ENCODE measurements at places on chromosomes 13 and 19.

DNA sequence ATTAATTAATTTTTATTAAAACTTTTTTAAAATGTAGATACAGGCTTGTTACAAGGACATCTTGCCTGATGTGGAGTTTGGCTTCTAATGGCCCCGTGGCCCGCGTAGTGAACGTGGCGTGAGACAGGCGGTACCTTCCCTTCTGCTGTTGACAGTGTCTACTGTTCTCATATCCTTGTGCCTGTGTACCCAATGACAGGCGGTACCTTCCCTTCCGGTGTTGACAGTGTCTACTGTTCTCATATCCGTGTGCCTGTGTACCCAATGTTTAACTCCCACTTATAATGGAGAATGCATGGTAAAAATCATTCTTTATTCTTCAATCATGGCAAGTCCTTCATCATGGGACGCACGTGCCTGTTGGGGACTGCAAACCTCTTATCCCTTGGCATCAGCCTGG is 79.1 kb upstream of the ZNF835 start:
- DNase-seq: no peak

DNA sequence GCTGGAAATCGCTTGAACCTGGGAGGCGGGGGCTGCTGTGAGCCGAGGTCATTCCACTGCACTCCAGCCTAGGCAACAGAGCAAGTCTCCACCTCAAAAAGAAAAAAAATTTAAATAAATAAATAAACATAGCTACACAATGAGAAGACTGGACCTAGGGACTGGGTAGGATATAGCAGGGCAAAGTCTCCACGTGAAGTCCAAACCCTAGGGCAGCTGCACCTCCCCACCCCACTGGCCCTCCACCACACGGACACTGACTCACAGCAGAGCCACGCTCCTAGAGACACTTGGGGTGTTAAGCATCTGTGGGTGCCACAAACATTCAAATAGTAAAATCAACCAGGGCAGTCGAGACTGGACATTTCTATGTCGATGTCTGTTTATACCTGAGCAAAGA is 7.1 kb downstream of the LATS2 start:
- DNase-seq: no peak

- no peak for DNase-seq
Observed at GRCh38 chr13:99677116-99677951, 176.1 kb downstream of the TM9SF2 start.

- DNase-seq: no peak
Observed at GRCh38 chr19:49403404-49404187, 15.5 kb downstream of the KASH5 start.

DNA sequence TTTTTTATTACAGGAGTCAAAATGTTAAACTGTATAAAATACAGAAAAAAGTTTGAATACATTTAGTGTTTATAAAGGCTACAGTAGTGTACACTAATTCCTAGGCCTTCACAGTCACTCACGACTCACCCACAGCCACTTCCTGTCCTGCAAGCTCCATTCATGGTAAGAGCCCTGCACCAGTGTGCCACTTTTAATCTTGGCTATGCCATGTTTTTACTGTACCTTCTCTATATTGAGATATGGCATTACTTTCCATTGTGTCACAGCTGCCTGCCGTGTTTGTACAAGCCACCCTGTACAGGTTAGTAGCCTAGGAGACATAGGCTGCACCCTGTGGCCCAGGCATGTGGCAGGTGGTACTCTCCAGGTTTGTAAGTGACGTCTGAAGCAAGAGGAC is 32.1 kb downstream of the C1QTNF9 start:
- DNase-seq: no peak

- no peak for DNase-seq
Observed at GRCh38 chr13:102940143-102940542, 94.3 kb downstream of the ERCC5 start.

- no peak for DNase-seq
Observed at GRCh38 chr19:50327461-50328223, 1.5 kb downstream of the KCNC3 start.

DNA sequence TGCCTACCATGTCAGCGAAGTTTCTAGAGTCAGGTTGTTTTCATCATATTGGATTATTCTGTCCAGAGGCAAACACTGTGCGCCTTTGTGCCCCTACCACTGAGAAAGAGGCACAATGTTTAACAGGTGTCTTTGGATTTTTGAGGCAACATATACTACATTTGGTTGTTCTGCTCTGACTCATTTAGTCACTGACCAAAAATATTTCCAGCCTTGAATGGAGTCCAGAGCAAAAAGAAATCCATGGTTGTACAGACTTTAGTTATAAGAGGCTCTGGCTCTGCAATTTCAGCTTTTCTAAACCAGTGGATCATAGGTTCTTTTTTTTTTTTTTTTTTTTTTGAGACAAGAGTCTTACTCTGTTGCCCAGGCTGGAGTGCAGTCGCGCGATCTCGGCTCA is 35.7 kb downstream of the LACC1 start:
- DNase-seq: no peak

DNA sequence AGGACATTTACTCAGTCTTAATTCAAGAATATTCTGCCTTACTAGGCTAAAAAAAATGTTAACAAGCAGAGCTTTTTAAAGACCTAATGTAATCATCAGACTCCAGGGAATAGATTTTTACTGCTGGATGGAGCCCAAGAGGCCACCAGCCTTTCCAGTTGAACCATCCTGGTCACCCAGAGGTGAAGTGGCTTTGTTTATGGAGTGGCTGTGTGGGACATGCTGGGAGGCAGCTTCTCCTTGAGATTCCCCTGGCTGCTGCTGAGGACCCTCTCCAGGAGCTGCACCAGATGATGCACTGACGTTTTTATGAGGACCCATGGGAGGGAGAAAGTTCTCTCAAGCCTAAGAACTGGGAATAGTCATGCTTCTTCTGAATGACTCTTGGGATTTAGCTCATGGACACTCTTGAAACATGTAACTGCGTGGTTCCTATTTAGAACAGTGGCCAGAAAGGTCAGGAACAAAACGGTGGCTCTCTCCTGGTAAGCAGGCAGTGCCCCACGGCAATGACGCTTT is 205.9 kb upstream of the MIR17HG start:
- DNase-seq: no peak

GRCh38 chr13:24180750-24181377 is 20.3 kb downstream of the SPATA13 start:
- DNase-seq: no peak
